Urinary bladder (tissue), 4 donors: ENCODE measurements at places on chromosomes 7 and 10. TPM values are rescaled to one million over a fixed set of nuclear protein-coding genes. Genes with fewer than 3 reads are reported as not detected.
A peak's percentile ranks its signal among the peaks of the same experiment; 100 is the strongest.

DNA sequence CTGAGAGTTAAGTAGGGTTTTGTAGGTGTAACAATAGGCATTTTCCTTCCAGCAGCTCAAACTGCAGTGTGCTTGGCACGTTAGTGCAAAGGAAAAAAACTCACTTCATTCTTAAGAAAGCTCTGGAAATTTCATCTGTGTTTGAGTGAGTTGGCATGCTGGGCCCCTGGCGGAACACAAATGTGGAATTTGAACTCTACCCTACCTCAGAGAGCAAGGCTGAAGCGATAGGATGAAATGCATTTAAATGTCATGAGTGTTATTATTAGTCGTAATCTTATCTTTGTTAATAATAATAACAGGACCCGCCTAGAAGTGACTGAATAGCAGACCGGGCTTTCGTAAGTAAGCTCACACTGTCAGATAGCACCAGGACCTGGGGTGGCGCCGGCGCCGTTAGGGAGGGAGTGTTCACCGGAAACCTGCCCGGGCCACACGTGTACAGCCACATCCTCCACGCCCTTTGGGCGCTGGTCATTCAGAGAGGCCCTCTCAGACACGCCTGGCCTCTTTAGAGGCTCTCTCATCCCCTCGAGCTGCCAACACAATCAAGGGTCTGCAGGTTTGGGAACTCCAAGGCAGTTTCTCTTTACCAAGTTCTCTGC, 63.5 kb downstream of the GRK5 start:
- no peak for DNase-seq

DNA sequence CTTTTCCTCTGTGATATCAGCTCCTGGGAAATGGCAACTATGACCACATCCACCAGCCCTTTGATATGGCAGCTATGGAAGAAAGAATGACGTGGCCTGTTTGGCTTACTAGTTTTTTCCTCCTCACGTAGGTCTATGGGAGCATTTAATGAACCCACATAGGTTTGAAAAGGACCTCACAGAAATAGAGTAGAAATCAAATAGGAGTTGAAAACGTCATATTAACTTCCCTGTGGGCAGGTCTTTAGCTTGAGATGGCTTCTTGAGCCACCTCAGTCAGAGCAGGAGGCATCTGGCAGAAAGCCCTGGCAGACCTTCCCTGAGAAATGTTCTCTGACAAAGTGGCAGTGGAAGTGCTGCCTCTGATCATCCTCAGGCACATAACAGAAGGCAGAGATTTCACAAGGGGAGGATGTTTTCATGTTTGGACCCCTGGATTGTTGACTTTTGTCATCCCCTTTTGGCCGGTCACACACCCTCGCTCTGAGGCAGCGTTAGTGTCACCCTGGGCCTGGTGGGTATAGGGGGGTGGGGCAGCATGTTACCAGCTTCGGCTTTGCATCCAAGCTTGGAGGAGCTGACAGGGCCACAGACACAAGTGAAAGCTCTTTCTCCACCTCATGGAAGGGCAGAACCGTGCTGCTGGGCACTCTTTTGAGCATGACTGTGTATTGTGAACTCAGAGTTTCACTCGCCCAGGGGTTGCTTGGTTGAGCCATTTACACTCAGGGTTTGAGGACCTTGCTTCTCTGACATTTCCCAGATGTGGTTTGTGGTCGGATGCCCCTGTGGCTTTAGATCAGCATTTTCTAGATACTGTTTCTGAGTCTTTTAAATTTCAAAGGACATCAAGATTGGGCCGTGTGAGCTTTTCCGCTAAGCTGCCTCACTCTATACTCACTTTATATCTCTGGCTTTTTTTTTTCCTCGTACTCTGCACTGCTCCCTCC, 184.2 kb downstream of the STK31 start:
- no peak for DNase-seq

GRCh38 chr10:112244197-112244596, 39.0 kb upstream of the TECTB start:
- DNase-seq: no peak

DNA sequence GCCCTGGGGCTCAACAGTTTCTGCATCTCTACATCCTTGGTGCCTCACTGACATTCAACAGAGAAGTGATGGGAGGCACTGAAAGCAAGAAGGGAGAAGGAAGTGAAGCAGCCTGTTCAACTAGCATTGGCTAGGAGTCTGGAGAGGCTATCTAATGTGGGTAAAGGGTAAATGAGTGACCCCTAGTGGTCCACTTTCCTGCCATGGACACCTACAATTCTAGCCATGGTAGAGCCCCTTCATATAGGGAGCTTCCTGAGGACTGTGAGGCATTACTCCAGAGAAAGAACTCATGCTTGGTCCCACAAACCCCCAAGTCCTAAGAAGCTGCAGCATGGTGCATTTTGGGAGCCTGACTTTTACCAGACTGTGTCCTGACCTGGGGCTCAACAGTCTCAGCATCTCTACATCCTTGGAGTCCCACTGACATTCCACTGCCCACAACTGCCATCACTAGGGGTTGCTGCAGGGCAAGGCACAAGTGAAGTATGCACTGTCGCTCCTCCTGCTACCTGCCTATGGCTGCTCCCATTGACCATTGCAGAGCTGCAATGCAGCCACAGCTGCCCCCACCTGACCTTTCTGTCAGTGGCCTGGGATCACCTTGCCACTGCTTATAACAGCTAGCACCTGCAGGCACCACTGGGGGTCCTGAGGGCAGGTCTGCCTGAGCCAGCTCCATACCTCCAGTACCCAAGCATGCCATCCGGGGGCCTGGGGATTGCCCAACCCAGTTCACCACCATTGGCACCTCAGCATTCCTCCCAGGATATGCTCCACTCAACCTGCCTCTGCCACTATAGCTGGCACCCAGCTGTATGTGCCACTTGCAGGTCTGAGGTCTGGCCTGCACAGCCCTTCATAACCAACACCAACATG, 44.1 kb upstream of the CDK6 start:
- no peak for DNase-seq

DNA sequence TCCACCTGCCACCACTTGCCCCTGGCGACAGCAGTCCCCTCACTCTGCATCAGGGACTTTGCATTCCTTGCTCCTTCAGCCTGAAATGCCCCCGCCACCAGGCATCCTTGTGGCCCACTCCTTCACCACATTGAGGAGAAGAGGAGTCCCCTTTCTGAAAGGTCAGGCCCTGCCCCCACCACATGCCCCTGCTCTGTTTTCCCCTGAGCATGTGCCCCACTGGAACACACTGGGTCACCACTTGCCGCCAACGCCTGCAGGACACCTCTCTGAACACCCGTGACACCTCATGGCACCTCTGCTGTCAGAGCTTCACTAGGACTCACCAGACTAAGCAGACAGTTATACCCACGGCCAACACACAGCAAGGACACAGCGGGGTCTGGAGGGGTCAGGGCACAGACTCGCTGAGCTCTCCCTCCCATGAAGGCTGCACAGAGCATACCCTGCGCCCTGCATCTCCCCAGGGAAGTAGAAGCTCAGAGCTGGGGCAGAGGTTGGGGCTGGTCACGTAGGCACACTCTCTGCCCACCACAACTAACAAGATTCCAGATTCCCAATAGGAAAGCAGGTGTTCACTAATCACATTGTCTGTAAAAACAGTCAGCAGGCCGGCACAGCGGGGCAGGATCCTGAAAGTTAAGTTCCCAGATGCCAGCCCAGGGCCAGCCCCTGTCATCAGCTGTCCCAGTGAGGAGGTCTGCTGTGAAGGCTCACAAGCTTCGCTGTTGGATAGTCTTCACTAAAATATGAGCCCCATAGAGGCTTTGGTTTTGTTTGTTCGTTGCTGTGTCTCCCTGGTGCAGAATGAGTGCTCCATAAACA, 5.8 kb upstream of the AOC1 start:
- no peak for DNase-seq

- peak; percentile 37 for DNase-seq
These were observed 10.1 kb upstream of the BMPER start for GRCh38 chr7:33895025-33895804.

DNA sequence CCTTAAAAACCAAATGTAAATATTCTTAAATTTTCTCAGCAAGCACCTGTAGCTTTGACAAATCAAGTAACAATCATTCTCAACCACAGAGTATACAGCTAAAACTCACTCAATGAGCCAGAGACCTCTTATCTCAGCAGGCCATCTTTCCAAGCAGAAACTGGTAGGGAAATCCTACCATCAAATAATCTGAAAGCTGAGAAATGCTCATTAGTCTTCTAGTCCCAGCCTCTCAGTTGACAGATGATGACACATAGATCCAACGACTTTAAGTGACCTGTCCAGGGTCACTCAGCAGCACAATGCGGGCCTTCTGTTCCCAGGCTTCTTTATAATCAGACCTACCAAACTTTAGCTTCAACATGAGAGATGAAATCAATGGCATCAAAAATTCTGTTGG, 184.6 kb downstream of the SGMS1 start:
- no peak for DNase-seq

DNA sequence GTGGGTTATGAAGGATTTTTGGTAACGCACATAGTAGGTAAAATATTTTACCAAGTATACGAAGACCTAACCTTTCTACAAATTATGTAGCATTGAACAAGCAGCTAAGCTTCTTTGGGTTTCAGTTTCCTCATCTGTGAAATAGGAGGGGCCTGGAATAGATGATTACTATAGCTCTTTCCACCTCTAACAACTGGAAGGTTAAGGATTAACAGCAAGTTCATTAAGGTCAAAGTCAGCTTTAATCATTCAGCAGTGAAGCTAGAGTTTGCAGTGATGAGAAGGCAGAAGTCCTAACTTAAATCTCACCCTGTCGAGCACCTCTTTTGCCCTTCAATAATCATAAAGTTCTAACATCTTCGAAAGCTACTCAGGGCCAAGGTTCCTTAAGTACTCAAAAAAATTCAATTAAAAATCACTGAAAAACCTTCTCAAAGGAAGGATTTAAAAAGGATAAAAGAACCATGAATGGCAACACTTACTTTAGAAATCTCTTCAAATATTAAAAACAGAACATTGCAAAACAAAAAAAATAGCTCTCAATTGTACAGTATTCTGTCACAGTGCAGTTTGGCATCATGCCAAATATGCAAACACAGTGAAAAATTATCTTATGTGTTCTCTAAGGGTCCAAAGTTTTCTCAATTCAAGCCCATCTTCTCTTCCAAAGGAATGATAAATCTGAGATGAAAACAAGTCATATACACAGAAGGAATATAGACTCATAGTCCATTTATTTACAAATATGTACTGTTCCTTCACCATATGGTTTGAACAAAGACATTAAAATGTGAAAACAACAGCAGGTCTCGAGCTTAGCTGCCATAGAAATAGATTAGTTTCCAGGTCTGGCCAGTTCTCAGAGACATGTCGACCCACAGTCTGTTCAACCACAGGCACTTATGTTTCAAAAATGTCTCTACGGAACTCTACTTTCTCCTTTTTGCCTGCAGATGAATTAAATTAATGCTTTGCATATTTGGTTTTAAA, 152.0 kb upstream of the SLC13A1 start:
- DNase-seq: no peak

- no peak for DNase-seq
These were observed 24.0 kb upstream of the EEPD1 start for GRCh38 chr7:36129048-36129534.

DNA sequence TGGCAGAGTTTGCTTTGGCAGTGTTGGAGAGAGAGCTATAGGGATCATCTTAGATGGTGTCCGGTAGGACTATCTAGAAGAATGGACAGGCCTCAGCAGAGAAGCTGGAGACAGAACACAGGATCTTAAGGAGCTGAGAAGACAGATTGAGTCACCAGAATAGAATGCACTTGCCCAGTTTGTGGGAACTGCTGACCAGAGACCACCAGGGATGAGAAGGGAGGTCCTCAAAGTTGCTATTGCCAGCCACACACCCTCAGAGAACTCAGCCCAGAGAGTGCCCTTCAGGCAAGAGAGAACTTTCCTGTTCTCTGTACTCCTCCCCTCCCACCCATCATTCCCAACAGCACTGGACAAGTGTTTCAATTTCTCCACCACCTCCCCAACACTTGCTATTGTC, 25.3 kb upstream of the GALNT11 start:
- DNase-seq: no peak

The FOXI2 gene
- not detected for total RNA-seq

The NXPH1 gene
- 2.0 TPM for total RNA-seq
